ENCODE measurements at places on chromosomes 2 and 18.
A peak's percentile ranks its signal among the peaks of the same experiment; 100 is the strongest.

DNA sequence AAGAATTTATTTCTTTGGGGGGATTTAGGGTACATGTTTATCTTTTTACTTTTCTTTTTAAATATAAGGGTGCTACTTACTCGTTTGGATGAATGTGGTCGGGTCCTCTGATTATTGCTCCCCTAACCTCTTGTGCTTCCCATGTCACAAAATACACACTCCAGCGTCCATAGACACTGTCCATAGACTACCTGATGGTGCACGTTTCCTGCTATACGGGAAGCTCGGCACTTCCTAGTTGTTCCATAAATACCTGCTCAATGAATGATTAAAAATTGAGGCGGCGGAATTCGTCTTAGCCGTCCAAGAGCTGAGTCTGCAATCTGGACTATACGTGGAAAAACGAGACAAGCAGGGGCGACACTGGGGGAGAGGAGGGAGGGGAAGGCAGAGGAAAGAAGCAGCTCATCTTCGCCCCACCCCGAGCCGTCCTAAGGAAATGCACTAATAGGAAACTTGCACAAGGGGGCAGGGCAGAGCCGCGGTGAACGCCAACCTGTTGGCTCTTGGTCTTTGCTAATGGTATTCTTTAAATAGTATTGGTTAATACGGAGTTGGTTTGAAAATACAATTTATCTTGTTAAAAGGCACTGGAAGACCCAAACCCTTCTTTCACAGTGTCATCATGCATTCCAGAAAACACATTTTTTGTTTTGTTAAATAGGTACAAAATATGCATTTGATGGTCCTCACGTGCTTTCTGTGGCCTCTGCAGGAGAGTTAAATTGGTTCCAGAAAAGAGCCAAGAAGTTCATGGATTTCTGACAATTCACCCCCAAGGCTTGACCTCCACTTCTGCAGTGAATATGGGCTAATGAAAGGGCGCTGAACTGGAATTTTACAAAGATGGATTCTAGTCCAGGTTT, 73.0 kb upstream of the KCTD1 start:
- DNase-seq, result peak; percentile 46

DNA sequence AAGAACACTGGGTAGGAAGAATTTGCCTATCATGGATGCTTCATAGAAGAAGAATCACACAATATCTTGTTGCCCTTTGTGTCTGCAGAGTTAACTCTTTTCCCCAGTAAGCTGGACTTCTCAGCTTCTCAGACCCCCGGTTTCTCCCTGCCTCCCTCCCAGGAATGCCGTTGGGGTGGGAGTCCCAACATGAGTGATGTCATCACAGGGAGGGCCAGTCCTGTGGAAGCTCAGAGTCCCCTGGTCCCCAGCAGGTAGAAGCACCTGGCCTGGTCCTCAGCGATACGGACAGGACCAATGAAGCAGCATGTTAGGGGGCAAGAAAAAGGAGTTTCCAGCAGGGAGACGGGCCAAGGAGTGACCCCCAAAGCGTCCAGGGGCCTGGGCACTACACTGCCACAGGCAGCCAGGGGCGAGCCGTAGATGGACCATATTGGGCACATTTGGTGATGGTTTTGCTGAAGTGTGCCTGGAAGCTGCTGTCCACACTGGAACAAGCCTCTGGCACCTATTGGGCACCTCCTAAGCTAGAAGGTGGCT, 235.9 kb upstream of the SMAD2 start:
- no peak for DNase-seq

- peak; percentile 50 for DNase-seq
Observed at GRCh38 chr2:234951664-234952269, at the start of gene SH3BP4. SH3BP4 (plus strand) TSS chr2:234952017; CDS start chr2:235035003, 82,986 bp downstream.

DNA sequence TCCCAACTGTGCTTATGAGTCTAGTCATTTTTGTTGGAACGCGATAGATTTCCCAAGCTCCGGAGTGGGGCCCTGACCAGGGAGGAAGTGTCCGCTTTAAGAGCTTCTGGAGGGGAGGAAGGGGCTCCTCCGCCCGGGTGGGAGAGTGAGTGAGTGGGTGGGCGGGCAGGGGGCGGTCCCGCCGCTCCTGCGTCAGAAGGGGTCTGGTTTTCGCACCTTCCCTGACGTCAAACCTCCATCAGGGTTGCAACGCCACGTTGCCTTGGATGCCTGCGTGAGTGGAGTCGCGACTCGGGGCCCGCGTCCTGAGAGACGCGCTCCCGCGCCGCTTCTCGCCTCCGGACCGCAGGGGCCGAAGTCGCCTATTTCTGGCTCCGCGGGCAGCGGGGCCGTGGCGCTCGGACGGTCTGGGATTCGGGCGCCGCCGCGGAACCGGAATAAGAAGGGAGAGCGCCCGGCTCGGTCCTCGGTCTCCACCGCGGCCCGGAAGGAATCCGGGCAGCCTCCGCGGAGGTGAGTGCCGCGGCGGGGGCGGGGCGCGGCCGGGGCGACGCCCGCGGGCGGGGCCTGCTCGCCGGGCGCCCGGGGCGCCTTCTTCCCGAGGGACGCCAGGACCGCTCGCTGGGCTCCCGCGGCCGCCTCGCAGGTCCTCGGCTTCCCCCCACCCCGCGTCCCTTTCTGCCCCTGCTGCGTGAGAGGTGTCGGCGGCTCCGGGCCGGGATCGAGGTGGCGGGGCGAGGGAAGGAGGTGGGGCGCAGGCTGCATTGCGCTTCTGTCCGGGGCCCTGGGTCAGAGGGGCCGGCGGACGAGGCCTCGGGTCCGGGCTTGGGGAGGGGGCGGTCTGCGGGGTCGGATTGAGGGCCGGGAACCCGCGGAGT, at the start of gene ZDBF2:
Gene ZDBF2 (plus strand): TSS at position 230 of the 878 bp plus-strand sequence. CDS start 7,187 bp downstream, outside the sequence.
- peak; percentile 60 for DNase-seq

GRCh38 chr18:38718365-38718901, 1152.8 kb upstream of the CELF4 start:
- no peak for DNase-seq

- no peak for DNase-seq
Observed at GRCh38 chr2:233832869-233833311, 21.4 kb downstream of the HJURP start.

DNA sequence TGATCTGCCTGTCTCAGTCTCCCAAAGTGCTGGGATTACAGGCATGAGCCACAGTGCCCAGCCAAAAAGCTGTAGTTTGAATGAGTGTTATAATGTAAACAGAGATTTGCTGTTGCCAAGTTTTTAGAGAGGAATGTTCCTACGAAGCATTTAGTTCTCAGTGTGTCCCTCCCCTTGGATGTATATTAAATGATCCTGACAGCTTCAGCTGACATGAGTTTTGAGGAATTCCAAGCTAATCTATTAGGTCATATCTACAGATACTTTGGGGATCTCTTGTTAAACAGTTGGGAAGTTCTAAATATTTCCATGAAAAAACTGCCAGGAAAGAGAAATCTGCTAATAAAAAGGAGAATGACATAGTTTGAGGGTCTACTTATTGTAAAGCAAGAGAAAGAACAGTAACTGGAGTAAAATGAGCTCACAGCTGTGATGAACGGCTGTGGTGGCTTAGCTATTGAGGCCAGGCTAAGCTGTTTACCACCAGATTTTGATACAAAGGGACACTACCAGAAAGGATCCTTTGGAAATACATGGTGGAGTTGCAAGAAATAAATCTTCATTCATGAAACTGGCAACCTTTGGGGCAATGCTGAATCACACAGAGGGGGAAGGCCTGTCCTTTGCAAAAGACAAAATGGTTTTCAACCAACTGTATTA, 2.6 kb upstream of the STON1 start:
- DNase-seq, result no peak

- no peak for DNase-seq
Observed at GRCh38 chr2:84908948-84909713, 3.7 kb downstream of the TMSB10 start.

- DNase-seq, result no peak
Observed at GRCh38 chr18:40018266-40018665, 1936.8 kb upstream of the PIK3C3 start.

DNA sequence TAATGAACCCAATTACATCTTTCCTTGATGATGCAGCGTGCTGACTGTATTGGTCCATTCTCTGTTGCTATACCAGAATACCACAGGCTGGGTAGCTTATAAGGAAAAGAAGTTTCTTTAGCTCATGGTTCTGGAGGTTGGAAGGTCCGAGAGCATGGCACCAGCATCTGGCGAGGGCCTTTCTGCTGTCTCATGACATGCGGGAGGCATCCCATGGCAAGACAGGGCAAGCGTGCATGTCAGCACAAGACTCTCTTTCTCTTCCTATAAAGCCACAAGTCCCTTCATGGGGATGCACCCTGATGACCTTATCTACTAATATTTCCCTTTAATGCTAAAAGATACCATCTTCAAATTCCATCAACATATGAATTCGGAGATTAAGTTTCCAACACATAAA, 122.8 kb upstream of the FHL2 start:
- DNase-seq, result no peak

DNA sequence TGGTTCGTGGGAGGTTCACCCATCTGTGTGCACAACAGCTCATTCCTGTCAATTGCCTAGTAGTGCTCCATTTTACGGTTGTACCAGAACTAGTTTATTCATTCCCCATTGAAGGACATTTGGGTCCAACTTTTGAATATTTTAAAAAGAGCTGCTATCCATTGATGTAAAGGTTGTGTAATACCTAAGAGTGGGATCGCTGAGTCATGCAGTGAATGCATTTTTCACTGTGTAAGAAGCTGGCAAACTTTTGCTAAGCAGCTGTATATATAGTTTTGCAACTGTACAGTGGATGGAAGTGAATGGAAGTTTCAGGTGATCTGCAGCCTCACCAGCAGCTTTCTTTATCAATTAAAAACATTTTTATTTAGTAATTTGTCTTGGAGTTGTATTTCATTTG, 104.5 kb downstream of the DCDC2C start:
- no peak for DNase-seq

GRCh38 chr2:160075171-160075570, 12.8 kb upstream of the PLA2R1 start:
- no peak for DNase-seq

- DNase-seq, result no peak
Observed at GRCh38 chr2:114949228-114949804, 506.9 kb downstream of the DPP10 start.

DNA sequence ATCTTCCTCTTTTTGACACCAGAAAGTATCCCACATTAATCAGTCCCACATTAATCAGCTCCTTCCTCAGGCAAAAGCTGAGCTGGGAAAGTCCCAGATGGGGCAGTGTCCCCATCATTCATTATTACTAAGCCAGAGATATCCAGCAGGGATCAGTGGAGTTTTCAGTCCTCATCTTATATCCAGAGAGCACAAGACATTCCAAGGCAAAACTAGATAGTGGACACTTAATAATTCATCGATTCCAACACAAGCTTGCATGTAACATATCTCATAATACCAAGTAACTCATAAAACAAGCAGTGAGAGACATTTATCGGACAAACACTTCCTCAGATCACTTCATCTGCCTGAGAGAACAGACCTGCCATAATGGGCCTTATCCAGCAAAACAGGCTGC, 53.1 kb downstream of the MCFD2 start:
- no peak for DNase-seq

DNA sequence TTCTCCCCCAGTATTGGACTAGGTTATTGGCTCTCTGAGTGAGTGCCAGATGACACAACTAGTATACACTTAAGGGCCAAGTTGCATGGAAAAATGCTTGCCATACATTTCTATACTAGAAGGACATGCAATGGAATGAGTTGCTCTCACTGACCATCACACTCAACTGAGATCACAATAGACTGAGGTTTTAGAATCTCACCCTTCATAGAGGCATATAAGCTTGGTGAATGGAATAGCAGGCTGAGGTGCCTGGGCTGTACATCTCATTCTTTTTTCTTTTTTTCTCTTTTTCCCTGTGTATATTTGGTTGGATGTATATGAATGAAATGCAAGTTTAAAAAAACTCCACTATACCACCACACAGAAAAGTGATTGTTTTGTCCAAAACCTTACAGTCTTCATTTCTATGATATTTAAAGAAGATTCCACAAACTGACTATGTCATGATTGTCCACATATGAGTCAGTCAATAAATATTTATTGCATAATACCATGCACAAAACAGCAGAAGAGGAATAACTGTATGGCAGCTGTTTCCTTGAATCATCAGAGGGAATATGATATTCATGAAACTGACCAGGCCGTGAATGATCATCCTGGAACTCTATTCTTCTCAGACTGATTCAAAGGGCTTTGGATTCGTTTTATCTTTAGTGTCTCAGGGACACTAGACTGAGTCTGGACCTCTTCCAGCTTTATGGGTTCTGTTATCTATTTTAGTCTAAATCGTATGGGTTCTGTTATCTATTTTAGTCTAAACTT, 122.6 kb upstream of the STK17B start:
- no peak for DNase-seq

GRCh38 chr18:24727685-24728084, 267.2 kb downstream of the HRH4 start:
- DNase-seq, result no peak

GRCh38 chr2:64318476-64318748, 135.6 kb upstream of the LGALSL start:
- no peak for DNase-seq

DNA sequence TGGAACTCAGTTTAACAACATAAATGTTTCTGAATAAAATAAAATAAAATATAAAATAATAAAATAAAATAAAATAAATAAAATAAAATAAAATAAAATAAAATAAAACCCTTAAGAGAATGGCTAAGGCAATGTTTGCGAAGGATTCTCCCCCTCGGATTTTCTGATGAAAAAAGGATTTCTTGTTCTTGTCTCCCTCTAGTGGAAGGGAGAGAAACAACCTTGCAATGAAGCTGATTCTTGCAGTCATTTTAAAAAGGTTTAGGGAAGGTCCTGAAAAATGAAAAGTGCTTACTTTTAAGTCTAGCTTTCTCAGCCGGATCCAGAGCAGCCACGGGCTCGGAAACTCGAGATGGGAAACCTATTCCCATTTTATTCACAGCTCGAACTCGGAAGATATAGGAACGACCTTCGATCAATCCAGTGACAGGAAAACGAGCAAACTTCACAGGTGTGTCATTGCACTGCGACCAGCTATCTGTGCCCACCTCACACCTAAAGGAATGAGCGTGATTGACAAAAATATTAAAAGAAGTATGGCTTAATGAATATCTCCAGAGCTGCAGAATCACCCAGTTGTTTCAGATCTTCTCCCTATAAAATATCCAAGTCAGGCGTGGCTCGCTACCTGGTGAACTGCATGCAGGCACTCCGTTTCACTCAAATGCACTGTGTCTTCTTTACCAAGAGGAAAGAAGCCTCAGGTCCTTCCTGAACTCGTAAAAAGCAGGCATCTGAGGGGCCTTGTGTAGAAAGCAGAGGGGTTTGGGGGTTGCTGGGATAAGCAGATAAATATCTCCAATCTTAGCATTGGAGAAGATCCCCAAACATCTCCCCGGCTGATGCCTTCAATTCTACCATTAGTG, 68.1 kb downstream of the MYOM1 start:
- DNase-seq, result no peak

GRCh38 chr2:198385326-198385725, 580.9 kb downstream of the PLCL1 start:
- no peak for DNase-seq
